Pons (tissue), 1 donor: ENCODE measurements at places on chromosomes 6 and 20.
A peak's percentile ranks its signal among the peaks of the same experiment; 100 is the strongest.

- DNase-seq, result no peak
Measured at GRCh38 chr20:3218307-3218988, 9.2 kb downstream of the ITPA start.

GRCh38 chr6:16711546-16712254 lies 49.6 kb downstream of the ATXN1 start:
- no peak for DNase-seq

- DNase-seq, result no peak
Measured at GRCh38 chr6:53758496-53758895, 36.3 kb upstream of the LRRC1 start.

- no peak for DNase-seq
Measured at GRCh38 chr20:58702161-58702510, 9.5 kb downstream of the NPEPL1 start.

DNA sequence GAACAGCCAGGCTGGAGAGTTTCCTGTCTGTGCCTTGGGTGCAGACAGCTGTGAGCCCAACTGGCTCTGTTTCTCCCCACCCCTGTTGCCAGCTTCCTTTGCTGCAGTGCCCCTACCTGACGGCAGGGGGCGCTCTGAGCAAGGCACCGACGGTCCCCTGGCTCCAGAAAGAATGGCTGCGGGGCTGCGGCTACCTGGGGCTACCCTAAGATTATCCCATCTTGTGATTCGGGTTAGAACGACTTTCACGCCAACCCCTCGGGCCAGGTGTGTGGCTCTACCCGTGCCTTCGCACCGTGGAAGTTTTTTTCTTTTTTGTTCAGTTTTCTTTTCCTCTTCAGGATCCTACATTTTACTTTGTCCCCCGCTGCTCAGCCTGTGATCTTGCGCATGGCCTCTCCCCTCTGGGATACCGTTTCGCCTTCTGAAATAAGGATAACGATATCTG lies 33.4 kb upstream of the AAR2 start:
- peak; percentile 52 for DNase-seq

DNA sequence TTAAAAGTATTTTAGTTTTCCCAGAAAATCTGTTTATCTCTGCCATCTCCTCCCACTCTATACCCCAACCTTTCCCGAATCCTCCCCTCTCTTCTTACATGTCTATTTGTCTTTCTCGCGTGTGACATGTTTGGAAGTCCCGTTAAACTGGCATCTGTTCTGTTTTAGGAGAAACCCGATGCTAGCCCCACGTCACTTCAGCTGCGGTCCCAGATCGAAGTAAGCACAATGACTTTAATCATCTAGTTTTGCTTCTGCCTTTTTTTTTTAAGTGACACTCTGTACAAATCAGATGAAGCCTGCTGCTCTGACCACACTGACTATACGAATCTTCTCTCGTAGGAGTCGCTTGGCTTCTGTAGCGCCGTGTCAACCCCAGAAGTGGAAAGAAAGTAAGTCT lies 97.4 kb downstream of the SASH1 start:
- DNase-seq, result no peak

- DNase-seq, result peak; percentile 24
Measured at GRCh38 chr20:2693286-2694007, 867 bp downstream of the EBF4 start.

- peak; percentile 95 for DNase-seq
Measured at GRCh38 chr20:11891077-11891775, 26.5 kb upstream of the BTBD3 start.

GRCh38 chr6:155147958-155148663 lies 115.7 kb upstream of the CLDN20 start:
- DNase-seq, result no peak

DNA sequence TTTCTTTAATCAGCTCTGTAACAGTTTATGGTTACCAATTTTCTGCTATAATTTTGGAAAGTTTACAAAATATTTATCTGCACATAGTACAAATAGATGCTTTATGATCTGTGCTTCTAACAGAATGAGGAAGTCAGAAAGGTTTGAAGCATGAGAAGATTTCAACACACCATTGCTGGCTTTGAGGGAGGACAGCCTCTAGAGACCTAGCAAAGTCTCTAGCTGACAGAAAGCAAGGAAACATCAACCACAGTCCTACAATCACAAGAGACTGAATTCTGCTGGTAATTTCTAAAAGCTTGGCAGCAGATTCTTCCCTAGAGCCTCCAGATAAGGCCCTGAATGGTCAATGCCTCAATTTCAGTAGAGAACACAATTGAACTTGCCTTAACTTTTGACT lies 750.8 kb upstream of the SLC35B3 start:
- DNase-seq, result no peak
